Endodermal cell (in vitro differentiated cells): ENCODE measurements at places on chromosomes 2 and 18. TPM values are rescaled to one million over a fixed set of nuclear protein-coding genes. Genes with fewer than 3 reads are reported as not detected.

Gene SAG
- total RNA-seq, result not detected in 3 replicates

Gene PLCD4
- total RNA-seq, result 0.07 and 0.26 TPM in 2 replicates

Gene PLB1
- 0.35 and 0.77 TPM in 2 replicates for total RNA-seq

Gene SMYD1
- total RNA-seq, result 0.21 TPM in 1 of 3 replicates, not detected in the others

Gene NLRC4
- not detected in 3 replicates for total RNA-seq

Gene PCGF1
- total RNA-seq, result 19.5 and 21.4 TPM in 2 replicates

Gene LRP2
- total RNA-seq, result 3.5 to 4.6 TPM (median 4.3 TPM) in 3 replicates

Gene LBX2
- 1.6 and 1.7 TPM in 2 replicates for total RNA-seq

Gene RGPD5
- 124 to 174 TPM (median 161 TPM) in 3 replicates for total RNA-seq

DNA sequence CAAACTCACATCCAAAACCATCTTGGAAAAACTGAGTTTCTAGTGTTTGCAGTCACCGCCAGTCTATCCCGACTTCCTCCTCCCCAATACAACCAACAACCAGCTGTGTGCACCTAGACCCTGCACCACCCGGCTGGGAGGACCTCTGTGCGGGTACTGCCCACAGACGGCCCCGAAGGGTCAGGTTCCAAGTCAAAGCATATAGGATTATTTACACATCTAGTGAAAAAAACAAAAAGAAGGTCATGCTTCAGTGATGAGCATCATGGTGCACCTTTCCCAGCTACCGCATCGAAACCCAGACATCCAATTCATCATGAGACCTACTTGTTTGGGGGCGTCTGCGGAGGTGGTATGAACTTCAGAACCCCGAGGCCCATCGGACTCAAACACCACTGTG is 124.8 kb downstream of the ZNF516 start:
- DNase-seq, result no peak

DNA sequence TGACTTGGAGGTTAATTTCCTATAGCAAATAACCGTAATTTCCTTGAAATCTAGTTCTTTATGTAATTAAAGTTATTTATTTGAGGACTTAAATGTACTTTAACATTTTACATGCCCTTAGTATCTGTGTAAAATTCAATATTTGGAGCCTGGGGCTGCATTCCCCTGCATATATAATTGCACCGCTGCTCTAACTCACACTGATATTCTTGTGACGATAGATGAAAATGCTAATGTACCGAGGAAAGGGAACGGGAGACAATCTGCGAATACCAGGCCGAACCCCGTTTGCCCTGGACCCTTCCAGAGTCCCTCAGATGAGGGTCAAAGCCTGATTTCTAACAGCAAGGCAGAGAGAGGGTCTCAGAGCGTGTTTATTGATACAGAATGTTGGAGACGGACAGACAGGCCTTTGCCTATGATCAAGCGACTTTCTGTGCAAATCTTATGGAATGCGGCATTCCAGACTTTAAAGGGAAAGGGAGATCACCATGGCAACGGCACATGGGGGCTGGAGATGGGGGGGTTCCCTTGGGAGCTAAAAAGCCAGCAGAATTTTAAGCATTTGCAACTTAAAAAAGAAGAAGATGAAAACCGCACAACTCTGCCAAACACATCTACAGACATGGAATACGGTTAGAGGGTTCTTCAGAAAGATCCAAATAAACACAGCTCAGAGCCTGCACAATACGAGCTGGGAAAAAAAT is 57.6 kb upstream of the TWIST2 start:
- no peak for DNase-seq

GRCh38 chr2:68569604-68570003 is 73.8 kb upstream of the PROKR1 start:
- DNase-seq, result no peak

- DNase-seq, result no peak
Measured at GRCh38 chr2:215887303-215887702, 126.0 kb downstream of the MREG start.

DNA sequence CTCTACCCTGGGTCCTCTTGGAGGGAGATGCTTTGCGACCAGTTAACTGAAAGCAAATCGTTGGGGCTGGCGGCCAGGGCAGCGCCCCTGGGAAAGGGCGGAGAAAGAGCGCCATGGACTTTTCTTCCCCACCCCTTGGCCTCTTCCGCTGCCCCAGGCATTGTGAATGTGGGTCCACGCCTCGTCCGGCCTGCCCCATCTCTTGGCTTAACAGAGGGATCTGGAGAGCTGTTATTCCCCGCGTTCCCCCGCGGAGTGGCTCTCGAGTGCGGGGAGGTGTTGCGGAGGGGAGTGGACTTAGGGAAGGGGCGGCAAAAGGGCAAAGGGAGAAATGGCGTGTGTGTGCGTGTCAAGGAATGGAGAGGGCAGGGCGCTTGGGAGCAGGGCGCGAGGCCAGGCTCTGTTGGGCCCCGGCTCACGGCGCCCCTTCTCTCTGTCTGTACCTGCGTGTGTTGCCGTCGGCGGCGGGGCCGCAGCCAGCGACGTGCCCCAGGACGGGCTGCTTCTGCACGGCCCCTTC is 6.6 kb downstream of the EMX1 start:
- DNase-seq, result peak; percentile 78

- DNase-seq, result no peak
Measured at GRCh38 chr2:230447455-230448451, 31.8 kb downstream of the SP100 start.

DNA sequence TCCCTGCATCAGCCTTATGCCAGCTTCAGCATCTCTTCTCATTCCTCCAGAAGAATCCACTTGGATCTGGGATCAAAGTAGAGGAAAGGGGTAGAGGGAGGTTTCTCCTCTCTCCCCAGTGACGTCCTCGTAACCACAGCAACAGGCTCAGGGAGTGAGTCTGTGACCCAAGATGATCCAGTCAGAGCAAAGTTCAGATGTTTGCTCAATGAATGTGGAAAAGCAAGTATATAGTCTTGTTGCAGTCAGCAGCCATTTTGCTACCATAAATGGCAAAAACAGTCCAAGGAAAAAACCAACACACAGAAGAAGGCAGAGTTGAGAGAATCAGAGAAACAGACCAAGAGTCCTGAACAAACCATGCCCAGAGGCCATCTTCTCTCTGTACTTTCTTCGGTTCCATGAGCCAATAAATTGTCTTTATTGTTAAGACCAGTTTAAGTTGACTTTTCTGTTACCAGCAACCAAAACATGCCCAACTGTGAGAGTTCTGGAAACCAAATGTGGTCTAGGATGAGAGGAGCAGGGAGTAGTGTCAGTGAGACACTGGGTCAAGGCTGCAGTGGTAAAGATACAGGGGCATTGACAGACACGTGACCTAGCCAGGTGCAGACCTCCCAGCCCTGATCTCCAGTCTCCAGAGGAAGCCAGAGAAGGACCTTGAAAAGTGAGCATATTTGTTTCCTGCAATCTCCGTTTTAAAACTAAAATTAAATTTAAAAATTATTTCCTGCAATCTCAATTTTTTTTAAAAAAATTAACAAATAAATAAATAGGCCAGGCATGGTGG is 3.2 kb upstream of the CXCR1 start:
- DNase-seq, result no peak

DNA sequence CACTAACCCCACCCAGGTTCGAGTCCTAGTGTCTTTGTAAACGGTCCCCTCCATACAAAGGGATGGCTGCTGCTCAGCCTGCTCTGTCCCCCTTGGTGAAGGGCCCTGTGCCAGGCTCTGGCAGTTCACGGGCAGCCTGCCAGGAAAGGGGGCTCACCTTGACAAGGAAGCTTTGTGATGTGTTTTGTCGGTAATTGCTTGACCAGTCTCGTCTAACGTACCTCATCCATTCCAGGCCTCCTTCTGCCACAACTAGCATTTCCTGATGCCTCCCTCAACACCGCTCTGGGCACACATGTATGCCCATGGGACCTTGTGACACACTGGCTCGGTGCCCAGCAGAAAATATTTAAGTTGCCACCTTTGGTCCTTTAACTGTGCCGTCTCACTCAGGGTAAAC is 171.9 kb downstream of the KLHL29 start:
- DNase-seq, result no peak

DNA sequence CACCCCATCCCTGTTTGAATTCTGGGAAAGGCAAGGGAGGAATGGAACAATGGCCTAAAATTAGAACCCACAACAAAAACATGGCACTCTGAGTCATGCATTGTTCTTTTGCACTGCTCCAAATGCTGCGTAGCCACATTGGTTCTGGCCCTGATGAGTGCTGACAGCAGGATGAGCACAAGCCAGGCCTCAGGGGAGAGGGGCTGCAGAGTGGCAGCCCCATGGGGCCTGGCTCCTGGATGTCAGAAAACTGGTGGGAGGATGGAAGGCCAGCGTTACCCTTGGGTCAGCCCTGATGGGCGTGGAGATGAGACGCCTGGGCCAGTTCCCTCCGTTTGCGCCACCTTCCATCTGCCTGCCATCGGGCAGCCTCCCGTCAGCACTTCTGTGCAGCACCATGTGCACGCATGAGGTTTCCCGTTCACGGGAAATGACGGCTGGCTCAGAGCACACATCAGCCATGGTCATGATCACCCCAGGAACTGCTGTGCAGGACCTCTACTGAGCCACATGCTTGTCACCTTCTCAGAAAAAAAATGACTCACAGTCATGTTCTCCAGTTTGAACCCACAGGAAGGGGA is 65.6 kb downstream of the CYP26B1 start:
- no peak for DNase-seq

- DNase-seq, result no peak
Measured at GRCh38 chr2:134178138-134178877, 75.6 kb upstream of the MGAT5 start.

DNA sequence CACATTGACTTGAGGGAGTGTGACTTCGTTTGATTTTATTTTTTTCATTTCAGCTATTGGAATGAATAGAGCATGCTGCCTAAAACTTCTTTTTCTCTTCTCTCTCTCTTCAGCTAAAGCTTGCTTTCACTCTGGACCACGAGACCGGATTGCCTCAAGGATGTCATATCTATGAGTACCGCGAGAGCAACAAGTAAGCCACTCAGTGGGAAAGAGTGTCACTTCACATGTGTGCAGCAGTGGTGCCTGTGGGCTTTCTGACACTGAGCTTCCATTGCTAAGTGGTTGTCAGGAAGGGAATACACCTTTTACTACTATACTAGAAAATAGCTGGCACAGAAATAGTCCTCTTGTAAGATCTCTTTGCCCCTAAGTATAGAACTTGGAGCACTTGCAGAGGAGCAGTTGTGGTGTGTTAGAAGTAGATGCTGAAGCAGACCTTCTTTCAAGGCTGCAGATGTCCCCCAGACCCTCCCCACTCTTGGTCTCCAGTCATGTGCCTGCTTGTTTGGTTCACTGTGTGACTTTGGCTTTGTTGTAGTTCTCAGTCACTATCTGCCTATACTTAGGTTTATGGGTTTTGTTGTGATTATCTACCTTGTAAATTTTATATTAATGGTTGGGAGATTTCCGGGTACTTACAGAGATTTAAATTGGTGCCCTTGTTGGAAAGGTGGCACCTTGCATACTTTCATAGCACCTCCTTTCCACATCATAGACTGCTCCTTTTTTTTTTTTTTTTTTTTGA is 78.5 kb upstream of the ALPP start:
- no peak for DNase-seq

DNA sequence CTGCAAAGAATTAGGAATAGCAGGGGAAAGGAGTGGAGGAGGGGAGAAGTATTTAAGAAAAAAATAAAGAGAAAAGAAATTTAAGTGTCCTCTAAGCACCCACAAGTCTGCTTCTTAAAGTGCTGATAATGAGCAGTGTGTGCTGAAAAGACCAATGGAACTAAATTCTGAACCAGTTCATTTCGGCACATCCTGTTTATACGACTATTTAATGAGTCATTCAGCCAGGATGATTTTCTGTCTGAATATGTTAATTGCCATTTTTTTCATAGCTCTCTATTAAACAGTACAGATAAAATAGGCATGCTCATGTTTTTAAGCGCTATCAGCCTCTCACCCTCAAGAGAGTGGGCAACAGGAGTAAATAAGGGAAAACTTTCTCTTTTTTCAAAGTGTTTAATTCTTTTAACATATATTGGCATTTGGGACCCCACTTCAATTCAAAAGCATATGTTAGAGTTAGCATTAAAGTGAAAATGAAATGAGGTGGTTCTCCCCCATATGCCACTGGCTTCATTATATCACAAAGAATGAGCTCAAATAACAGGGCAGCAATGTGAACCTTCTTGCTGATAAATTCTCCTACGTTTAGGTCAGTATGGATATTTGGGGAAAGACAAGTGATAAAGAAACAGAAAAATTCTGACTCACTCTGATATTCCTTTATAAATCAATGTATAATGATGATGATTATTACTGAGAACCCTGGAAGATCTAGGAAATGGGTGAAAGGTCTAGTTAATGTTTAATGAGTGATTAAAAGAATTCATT is 87.5 kb downstream of the TCF4 start:
- DNase-seq, result no peak

- no peak for DNase-seq
Measured at GRCh38 chr2:96359866-96360265, 24.3 kb downstream of the NCAPH start.

GRCh38 chr2:27136751-27137150 is 2.3 kb upstream of the PREB start:
- DNase-seq, result no peak

DNA sequence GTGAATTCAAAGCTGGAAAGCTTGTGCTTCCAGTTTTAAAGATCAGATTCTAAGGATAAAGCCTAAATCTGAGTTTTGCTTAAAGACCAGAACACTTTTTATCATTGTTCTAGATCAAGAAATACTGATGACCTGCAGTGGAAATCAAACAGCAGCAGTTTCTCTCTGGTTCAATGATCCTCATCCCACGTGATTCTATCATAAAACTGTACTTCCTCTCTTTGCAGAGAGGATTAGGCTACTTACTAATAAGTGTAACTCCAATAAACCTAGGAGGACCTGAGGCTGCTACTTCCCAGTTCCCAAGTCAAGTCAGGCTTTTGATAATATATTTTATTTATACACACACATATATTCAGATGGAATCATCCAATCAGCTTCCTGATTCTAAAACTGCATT is 81.9 kb downstream of the TCF4 start:
- DNase-seq, result no peak

DNA sequence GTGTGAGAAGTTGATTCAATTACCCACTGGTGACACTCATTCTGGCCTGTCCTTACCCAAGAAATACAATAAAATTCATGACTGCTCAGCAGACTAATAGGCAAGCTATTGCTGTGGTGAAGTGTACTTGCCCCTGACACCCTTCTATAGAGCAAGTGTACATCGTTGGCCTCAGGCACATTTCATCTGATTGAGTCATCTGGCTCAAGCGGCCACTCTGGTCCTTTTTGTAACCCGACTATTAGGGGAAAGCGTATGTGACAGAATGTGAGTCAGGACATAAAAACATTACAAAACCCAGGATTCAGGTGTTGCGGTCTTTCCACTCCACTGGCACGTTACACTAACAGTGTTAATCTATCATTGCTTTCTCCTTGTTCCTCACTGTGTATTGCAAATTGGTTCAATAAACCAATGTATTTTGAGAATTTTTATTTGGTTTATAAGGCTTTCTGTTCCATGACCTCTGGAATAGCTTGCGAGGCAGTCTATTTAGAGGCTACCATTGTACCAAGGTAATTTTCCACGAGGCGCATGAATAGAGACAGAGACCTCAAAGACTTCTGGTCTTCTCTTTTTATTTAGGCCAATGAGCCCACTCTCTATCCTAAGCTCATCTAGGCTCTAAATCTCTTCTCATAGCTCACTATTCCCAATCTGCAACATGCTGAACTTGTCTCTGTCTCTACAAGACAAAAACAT is 10.2 kb upstream of the TTC32 start:
- no peak for DNase-seq
